ENCODE measurements at places on chromosomes 12 and 14. TPM values are rescaled to one million over a fixed set of nuclear protein-coding genes. Genes with fewer than 3 reads are reported as not detected.

GRCh38 chr14:95196268-95196667, 38.9 kb upstream of the DICER1 start:
- peak; percentile 17 for DNase-seq

DNA sequence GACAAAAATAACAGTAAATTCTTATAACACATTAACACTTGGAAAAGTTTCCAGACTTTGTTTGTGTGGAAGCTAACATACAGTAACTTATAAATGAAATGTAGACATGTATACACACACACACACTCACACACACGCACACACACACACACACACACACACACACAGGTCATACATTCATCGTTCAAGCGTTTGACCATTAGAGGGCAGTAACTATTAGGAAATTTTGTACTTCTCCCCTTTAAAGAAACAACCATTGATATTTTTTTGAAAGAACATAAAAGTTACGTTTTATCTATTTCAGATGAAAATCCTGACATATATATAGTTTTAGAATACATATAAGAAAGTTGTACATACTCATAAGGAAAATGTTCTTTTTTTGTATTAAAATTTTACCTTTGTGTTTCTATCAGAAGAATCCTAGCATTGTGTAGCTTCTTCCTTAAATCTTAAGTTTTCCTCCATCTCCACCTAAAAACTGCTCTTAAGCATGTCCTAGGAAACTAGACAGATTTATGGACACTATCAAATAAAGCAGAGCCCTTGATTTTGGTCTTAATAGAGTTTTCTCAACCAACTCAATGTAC, 29.0 kb downstream of the PTPRQ start:
- peak; percentile 85 for DNase-seq

DNA sequence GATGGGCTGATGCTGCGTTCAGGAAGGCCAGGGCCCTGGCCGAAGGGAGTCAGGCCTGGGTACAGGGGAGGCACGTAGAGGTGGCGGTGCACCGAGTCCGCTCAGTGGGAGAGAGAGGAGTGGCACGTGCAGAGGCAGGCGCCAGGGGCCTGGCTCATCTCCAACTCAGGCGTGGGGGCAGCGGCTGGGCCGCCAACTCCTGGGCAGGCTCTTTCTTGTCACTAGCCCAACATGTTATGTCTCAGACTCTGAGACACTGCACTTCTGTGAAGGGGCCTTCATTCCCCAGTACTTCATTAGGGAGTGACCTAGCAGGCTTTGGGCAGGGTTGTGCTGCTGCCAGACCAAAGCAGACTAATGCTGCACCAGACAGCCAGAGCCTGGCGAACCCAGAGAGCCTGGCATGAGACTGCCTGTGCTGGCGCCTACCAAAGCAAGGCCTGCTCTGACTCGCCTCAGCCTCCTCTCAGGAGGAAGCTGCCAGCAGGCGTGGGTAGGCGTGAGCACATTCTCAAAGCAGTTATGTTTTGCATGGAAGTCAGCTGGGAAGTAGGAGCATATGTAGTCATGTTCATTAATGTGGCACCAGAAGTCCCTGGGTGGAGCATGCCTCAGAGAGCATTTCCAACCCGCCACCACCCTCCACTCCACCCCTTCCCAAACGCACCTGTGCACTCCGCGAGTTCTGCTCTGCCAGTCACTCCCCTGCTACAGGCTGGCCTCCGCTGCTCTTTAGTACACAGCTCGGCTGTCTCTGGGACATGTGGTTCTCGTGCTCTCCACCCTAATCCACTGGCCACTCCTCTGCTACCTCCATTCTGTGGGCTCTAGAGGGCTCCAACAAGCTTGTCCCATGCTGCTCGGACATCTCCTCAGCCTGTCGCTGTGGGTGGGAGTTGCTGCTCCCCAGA, 9.7 kb downstream of the CKB start:
- DNase-seq, result peak; percentile 76

GRCh38 chr14:90891326-90891725, 75.1 kb upstream of the TTC7B start:
- DNase-seq, result no peak

DNA sequence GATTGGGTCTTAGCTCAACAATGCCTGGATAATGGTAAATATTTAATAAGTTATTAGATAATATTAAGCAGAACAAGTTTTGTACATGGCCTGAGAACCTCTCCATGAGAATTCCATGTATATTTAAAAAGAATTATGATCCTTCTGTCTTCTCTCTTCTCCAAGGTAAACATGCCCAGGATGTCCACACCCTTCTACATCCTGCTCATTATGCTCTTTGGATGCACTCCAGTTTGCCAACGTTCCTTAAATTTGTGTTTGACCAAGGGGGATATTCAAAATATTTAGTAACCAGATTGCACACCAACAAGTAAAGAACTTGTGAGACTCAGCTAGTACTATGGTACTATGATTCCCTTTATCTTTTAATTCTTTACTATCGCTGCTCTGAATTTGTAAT, 44.8 kb upstream of the ERGIC2 start:
- DNase-seq, result peak; percentile 9

The SMIM41 gene
- total RNA-seq, result 0.98 TPM

The TEP1 gene
- 17.8 TPM for total RNA-seq

DNA sequence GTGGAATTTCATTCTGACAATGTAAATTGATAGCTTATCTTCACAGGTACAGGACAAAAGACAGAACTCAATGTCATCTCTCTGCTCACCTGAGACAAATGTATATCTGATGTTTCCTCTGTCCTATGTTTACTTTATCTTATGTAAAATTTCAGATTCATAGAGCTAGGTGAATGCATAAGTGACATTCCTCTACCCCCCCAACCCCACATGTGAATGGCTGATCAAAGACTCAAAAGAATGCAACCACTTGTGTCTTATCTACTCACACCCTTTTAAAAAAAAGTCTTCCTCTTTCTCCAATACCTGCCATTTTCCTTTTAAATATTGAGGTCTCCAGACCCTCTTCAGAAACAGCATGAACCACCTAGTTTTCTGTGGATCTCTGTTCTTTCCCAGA, 736.6 kb upstream of the SEL1L start:
- no peak for DNase-seq

- DNase-seq, result no peak
Measured at GRCh38 chr12:116885491-116885890, 4.2 kb upstream of the HRK start.

DNA sequence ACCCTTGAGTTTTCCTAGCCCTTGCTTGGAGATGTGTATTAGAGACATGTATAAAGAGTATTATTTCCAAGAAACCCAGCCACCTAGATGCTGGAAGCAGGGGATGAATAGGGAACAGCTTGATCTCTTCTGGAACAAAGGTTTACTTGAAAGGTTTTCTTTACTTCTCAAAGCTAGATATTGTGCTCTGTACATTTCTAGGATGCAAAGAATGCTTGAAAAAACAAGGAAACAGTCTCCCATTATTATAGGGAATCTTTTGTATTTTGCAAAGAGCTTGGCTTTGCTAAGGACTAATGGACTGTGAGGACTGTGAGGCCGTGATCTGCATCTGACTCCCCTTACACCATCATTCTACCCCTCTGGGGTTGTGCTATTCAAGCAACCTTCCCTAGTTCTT, 77.9 kb downstream of the PRICKLE1 start:
- no peak for DNase-seq

The RHOJ gene
- 7.4 TPM for total RNA-seq

DNA sequence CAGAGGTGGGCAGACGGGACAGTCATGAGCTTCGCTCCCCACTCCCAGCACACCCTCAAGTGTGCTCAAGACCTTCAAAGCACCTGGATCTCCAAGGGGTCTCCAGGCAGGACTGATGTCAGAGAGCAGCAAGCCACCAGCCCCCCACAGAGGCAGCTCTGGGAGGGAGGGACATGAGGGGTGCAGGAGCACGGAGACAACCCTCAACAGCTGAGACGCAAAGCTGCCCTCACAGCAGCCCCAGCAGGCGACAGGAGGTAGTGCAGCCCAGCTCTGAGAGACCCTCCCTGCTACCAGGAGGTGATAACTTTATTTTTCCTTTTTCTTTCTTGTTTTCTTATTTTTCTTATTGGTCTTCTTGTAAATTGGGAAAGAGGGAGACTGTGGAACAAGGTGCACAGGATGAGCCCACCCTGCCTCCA, 17.9 kb downstream of the SIVA1 start:
- no peak for DNase-seq

DNA sequence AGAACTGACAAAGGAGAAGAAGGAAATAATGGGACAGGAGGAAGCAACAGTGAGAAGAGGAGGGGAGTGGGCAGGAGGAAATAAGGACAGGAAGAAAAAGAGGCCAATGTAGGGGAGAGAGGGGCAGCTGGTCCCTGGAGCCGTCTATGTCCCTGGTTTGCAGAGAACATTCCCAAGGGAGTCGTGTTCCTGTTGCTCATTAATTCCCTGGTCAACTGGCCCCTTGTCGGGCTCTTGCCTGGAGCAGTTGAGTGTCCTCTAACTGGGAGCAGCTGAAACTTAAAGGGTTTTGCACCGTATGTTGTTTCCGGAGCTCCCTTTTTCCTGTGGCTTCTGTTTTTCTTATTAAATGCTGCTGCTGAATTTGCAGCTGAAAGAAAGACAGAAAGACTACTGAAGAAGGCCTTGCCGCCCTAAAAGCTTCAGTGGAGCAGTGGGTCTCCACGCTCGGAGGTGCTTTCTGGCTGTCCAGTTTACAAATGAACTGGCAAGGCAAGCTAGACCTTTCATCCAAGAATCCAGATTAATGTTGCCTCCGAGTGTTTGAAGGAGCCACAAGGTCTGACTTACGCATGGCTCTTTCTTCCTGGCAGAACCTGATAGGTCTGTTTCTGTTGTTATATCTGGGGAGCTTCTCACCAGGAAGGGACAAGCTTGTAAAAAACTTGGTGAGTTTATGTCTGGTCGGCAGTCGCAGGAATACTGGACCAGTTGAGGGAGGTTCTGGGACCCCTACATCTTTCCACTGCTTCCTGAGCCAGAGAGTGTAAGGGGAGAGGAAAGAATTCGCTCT, 146.2 kb upstream of the RFLNA start:
- DNase-seq, result peak; percentile 5

The RILPL1 gene
- total RNA-seq, result 19.6 TPM

DNA sequence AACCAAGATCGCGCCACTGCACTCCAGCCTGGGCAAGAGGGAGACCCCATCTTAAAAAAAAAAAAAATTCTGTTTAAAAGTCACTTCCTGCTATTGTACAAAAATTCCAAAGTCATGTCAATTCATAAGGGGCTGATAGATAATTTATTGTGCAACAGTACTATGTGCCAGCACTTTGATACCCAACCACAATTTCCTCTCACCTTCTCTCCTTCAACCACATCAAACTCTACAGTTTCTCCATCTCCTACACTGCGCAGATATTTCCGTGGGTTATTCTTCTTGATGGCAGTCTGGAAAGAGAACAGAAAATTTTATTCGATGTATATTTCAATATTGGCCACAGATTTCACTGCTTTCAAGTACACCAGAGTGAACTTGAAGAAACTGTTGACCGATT, 7.6 kb downstream of the YBX3 start:
- DNase-seq, result no peak

DNA sequence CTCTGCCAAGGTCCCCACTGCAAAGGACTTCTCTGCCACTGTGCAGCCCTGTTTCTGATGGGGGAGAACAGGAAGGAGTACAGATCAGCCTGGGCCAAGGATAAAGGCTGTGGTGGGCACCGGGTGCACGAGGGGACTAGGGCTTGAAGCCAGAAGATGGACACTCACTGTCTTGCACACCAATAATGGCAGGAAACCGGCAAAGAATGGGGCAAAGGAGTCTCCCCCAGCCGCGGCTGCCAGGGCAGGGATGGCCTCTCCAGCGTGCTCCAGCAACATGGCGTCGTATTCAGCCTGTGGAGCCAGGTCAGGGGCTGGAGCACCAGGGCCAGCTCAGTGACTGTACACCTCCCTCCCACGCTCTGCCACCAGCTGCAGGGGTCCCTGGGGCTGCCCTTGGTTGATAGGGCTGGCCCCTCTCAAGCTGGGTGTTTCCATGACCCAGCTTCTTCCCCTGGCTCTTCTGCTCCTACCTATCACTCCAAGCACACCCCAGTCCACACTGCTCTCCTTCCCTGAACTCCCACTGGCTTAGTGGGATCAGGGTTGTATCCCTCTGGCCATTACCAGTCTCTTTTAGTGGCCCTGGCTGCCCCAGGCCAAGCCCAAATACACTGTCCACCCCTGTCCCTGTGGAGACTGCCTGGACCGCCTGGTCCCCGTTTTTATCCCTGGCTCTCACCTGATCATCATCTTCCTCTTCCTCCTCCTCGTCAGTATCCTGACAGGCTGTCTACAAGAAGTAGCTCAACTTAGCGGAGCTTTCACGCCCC, 6.3 kb downstream of the IPO4 start:
- no peak for DNase-seq

DNA sequence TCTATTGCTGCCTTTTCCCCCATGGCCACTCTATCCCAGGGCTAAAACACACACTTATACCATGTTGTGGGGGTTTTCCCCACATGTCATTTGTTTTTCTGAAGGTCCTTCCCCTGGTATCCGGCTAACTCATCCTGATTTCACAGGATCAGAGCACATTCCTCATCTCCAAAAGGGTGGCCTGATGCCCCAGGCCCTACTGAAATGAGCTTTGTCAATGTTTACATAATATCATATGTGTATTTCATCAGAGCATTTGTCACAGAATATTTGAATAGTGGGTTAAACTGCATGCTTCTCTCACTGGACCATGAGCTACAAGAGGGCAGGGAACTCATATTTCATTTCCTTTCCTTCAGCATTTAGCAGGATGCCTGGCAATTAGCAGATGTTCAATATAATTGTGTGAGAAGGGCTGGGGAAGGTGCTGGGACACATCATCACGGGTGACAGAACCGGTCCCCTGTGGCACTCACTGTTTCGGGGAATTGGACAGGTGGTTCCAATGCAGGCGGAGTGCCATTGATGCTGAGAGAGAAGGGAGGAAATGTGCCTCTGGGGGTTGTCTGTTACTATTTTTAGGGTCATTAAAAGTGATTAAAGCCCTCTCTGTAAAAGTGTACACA, 26.8 kb downstream of the EMP1 start:
- peak; percentile 75 for DNase-seq

The MYF5 gene
- not detected for total RNA-seq

- DNase-seq, result no peak
Measured at GRCh38 chr12:47687636-47688035, 18.2 kb downstream of the RPAP3 start.

The BCL7A gene
- total RNA-seq, result 12.2 TPM

DNA sequence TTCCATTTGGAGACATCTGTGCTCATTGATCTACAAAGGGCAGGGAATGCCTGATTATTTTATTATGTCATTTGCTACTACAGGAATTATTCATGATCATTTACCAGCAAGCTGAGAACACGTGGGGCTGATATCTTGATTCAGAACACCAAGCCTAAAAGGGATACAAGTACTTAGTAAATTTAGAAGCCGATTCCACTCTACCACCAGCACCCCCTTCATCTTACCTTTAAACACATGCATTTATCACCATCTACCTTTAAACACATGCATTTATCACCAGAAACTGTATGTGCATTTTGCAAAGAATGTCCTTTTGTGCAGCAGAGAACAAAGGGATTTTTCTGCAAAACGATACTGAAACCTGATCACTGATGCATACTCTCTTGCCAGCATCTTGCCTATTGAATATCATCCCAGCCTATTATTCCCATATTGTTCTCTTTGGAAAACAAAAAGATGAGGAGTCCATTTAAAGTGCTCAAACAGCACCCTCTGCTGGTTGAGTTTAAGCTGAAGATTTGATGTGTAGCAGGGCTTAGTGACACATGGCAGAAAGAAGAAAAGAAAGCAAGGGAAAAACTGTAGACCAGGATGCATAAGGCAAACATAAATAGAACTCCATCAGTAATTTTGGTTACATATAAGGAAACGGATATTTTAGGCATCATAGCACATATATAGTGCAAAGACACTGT, 132.6 kb upstream of the PLEKHG7 start:
- DNase-seq, result peak; percentile 93

- peak; percentile 74 for DNase-seq
Measured at GRCh38 chr14:22837750-22838538, 1.6 kb downstream of the MMP14 start.
